ENCODE measurements at places on chromosomes 7 and 10.
A peak's percentile ranks its signal among the peaks of the same experiment; 100 is the strongest.

DNA sequence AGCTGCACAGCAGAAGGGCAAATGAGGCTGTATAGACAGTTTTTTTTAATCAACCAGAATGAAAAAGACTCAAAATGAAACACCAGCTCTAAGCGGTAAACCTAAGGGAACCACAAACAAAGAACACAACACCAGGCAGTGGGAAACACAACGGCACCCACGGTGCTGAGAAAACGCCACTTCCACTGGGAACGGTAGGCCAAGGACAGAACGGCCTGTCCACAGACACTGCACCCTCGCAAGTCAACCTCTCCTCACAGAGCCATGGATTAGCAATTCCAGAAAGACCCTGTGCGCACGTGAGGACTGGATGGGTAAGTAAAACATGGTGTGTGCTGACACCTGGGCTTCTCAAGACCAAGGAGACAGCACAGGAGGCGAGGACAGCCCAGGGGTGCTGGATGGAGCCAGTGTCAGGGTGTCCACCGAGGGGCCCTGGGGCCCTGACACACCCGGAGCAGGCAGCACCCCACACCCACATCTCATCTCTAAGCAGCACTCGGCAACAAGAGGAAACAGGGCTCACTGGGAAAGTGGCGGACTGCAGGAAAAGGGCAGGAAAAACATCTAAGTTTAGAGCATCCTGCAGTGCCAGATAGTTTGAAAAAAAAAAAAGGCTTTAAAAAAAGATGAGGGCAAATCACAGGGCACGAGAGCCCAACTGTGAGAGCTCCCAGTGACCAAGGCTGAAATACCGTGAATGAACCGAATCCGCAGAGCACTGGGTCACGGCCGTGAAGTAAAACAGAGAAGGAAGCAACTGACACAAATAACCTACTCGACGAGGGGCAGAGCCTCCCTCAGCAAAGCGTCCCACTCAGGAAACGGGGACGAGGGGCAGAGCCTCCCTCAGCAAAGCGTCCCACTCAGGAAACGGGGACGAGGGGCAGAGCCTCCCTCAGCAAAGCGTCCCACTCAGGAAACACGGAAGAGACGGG, 120.2 kb downstream of the MAD1L1 start:
- no peak for DNase-seq

- no peak for DNase-seq
Observed at GRCh38 chr10:28294809-28295208, 8.1 kb downstream of the MPP7 start.

GRCh38 chr10:89373916-89374711, 3.7 kb upstream of the IFIT1B start:
- DNase-seq = peak; percentile 91

- no peak for DNase-seq
Observed at GRCh38 chr10:43255634-43256431, 11.0 kb downstream of the RASGEF1A start.
